Adrenal gland (tissue), 19 donors: ENCODE measurements at places on chromosomes 4 and X. TPM values are rescaled to one million over a fixed set of nuclear protein-coding genes. Genes with fewer than 3 reads are reported as not detected.
A peak's percentile ranks its signal among the peaks of the same experiment; 100 is the strongest.

- no peaks in the 10 kb centered on the region for H3K36me3 ChIP-seq
- DNase-seq: no peak
- H3K27me3 ChIP-seq: no peaks in the 10 kb centered on the region
- peak overlapping the region; percentile 100 for H3K27ac ChIP-seq
These were observed 940 bp upstream of the DCTD start for GRCh38 chr4:182918044-182918607.

The HMX1 gene
- 2.7 TPM for total RNA-seq

DNA sequence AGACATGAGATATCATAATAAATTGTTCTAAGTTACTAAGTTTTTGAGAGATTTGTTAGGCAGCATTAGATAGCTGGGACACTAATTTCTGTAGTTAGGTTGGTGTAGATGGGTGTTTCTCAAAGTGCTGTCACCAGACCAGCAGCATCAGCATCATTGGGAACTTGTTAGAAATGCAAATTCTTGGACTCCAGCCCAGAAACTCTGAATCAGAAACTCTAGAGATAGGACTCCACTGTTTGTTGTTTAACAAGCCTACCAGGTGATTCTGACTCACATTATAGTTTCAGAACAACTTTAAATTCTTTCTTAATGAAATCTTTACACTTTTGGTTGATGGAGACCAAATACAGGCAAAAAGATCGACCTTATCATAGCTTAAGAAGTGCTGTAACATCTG, 173.7 kb downstream of the PABPC4L start:
- no peak overlapping the region for H3K27ac ChIP-seq
- H3K4me1 ChIP-seq: no peaks in the 10 kb centered on the region
- no peak overlapping the region for H3K4me3 ChIP-seq
- DNase-seq: peak; percentile 17

GRCh38 chr4:121943941-121944340, 7.9 kb downstream of the TRPC3 start:
- H3K4me1 ChIP-seq: no peaks in the 10 kb centered on the region
- H3K4me3 ChIP-seq: no peak overlapping the region

The FAM114A1 gene
- total RNA-seq: 157 TPM

The SNCA gene
- total RNA-seq: 4.7 TPM

GRCh38 chr4:73836373-73837279, at the start of gene CXCL6:
Gene CXCL6 (plus strand): TSS chr4:73836678. CDS start chr4:73836751, 73 bp downstream.
- no peak within 1 kb of the TSS for H3K4me3 ChIP-seq
- no peaks in the 10 kb centered on the region for H3K36me3 ChIP-seq
- peak; percentile 50 for DNase-seq

- no peak for DNase-seq
These were observed 31.6 kb upstream of the CLNK start for GRCh38 chr4:10716163-10716562.

- H3K4me3 ChIP-seq: no peak overlapping the region
- no peaks in the 10 kb centered on the region for H3K36me3 ChIP-seq
- H3K27me3 ChIP-seq: no peaks in the 10 kb centered on the region
- H3K27ac ChIP-seq: no peak overlapping the region
These were observed 104.4 kb upstream of the ARHGAP24 start for GRCh38 chr4:85370400-85371032.

The CSAG3 gene
- not detected for total RNA-seq

- no peaks in the 10 kb centered on the region for H3K4me1 ChIP-seq
- no peak for DNase-seq
- H3K36me3 ChIP-seq: no peaks in the 10 kb centered on the region
- H3K27me3 ChIP-seq: no peaks in the 10 kb centered on the region
These were observed 89.2 kb downstream of the ZNF330 start for GRCh38 chr4:141309874-141310273.

- no peak overlapping the region for H3K4me3 ChIP-seq
- no peak overlapping the region for H3K27ac ChIP-seq
- no peaks in the 10 kb centered on the region for H3K4me1 ChIP-seq
- no peaks in the 10 kb centered on the region for H3K36me3 ChIP-seq
These were observed 74.4 kb upstream of the DYNLT3 start for GRCh38 chrX:37921758-37922157.

- no peaks in the 10 kb centered on the region for H3K27me3 ChIP-seq
- no peaks in the 10 kb centered on the region for H3K4me1 ChIP-seq
- no peak overlapping the region for H3K4me3 ChIP-seq
- H3K27ac ChIP-seq: no peak overlapping the region
- H3K36me3 ChIP-seq: no peaks in the 10 kb centered on the region
- DNase-seq: no peak
These were observed 120.3 kb upstream of the PRKG2 start for GRCh38 chr4:81335122-81335912.

The FGA gene
- total RNA-seq: 0.14 TPM

DNA sequence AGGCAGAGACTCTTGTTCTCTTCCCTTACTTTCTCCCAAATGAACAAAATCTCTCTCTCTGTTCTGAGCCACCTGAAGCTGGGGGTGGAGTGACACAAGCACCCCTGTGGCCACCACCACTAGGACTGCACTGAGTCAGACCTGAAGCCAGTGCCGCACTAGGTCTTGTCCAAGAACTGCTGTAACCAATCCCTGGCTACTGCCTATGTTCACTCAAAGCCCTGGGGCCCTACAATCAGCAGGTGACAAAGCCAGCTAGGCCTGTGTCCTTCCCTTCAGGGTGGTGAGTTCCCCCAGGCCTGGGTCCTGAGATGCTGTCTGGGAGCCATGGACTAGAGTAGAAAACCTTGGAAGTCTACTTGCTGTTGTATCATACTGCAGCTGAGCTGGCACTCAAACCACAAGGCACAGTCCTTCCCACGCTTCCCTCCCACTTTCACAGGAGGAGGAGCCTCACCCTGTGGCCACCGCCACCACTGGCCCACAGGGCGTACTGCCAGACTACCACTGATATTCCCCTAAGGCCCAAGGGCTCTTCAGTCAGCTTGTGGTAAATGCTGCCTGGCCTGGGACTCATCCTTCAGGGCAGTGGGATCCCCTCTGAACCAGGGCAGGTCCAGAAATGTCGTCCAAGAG, 119.1 kb downstream of the RTL9 start:
- no peak overlapping the region for H3K27ac ChIP-seq
- no peak overlapping the region for H3K4me3 ChIP-seq
- no peaks in the 10 kb centered on the region for H3K4me1 ChIP-seq
- H3K36me3 ChIP-seq: no peaks in the 10 kb centered on the region

DNA sequence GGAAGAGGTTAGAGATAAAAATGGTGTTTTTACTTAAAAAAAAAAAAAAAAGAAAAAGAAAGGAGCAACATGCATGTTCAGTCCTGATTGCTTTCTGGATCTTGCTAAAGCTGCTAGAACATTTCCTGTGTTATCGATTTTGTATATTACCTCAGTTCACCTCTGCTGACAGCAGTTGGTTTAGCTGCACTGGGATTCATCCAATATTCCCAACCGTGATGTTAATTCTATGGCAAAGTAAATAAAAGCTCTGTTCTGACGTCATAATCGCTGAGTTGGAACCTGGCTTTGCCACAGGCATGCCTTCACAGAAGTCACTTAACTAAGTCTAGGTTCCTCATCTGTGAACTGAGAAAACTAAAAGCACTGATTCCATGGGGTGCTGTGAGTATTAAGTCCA, 90.7 kb upstream of the SORBS2 start:
- H3K27ac ChIP-seq: no peak overlapping the region
- no peaks in the 10 kb centered on the region for H3K27me3 ChIP-seq
- H3K4me1 ChIP-seq: no peaks in the 10 kb centered on the region

DNA sequence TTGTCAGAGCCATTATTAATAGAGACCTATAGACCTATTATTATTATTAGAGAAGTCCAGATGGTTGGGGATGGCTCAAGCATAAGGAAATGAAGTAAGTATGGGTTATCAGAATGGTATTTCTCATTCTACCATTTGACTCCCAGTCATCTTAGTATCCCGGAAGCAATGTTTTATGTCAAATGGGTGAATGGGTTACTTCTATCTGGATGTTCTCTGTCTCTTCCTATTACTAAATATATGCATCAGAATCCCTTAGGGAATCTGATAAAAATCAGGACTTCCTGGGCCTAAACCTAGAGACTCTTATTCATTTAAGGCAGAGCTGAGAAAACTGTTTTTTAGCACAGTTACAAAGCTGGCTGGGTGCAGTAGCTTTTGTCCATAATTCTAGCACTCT, 149.9 kb downstream of the SLC10A7 start:
- no peaks in the 10 kb centered on the region for H3K27me3 ChIP-seq
- no peak overlapping the region for H3K27ac ChIP-seq
- H3K4me1 ChIP-seq: peaks cover 27% of the 10 kb centered on the region
- no peaks in the 10 kb centered on the region for H3K36me3 ChIP-seq

- H3K27me3 ChIP-seq: no peaks in the 10 kb centered on the region
- H3K27ac ChIP-seq: no peak overlapping the region
- no peak for DNase-seq
- no peak overlapping the region for H3K4me3 ChIP-seq
These were observed 342.8 kb upstream of the NDST4 start for GRCh38 chr4:115456231-115456630.

GRCh38 chr4:36841583-36842326, 402.8 kb upstream of the NWD2 start:
- no peaks in the 10 kb centered on the region for H3K36me3 ChIP-seq
- peak overlapping the region; percentile 83 for H3K27ac ChIP-seq
- no peaks in the 10 kb centered on the region for H3K27me3 ChIP-seq
- peak overlapping the region; percentile 37 for H3K4me3 ChIP-seq
- DNase-seq: peak; percentile 56

DNA sequence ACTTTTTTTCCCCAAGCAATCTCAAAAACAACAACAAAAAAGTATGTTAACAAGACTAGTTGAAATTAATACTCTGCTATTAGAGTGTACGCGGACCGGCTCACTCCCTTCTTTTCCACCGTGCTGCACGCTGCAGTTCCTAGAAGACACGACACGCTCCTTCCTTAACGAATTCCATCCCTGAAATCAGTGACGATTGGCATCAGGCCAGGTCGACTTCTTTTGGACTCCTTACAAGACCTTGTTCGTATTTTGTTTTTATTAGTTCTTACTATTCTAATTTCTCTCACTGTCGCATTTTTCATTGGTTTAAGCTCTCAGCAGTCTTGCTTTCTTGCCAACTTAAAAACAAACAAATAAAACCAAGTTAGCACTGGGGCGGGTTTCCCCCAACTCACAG, 175.8 kb upstream of the PITX2 start:
- peaks cover 4% of the 10 kb centered on the region for H3K27me3 ChIP-seq
- no peak overlapping the region for H3K27ac ChIP-seq
- no peak for DNase-seq
- H3K36me3 ChIP-seq: no peaks in the 10 kb centered on the region

The GPR119 gene
- not detected for total RNA-seq

DNA sequence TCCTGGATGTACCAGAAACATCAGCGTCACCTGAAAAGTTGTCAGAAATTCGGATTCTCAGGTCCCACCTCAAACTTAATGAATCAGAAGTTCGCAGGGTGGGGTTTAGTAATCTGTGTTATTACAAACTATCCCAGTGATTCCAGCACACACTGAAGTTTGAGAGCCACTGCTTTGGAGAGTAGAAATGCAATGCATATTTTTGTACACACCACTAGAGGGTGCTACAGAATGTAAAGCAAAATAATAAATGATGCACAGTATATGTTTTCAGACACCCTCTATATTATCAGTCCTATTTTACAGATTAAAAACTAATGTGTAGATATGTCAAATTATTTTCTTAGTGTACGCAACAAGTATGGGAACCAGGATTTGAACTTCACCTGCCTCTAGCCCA, 2.4 kb upstream of the MORF4L2 start:
- H3K4me3 ChIP-seq: no peak overlapping the region
- no peak for DNase-seq
- no peaks in the 10 kb centered on the region for H3K36me3 ChIP-seq
- H3K4me1 ChIP-seq: peaks cover 10% of the 10 kb centered on the region
- no peaks in the 10 kb centered on the region for H3K27me3 ChIP-seq

GRCh38 chrX:132435222-132435621, 53.6 kb downstream of the MBNL3 start:
- no peak overlapping the region for H3K4me3 ChIP-seq
- no peaks in the 10 kb centered on the region for H3K36me3 ChIP-seq
- H3K27me3 ChIP-seq: no peaks in the 10 kb centered on the region
- no peak overlapping the region for H3K27ac ChIP-seq
- no peak for DNase-seq

DNA sequence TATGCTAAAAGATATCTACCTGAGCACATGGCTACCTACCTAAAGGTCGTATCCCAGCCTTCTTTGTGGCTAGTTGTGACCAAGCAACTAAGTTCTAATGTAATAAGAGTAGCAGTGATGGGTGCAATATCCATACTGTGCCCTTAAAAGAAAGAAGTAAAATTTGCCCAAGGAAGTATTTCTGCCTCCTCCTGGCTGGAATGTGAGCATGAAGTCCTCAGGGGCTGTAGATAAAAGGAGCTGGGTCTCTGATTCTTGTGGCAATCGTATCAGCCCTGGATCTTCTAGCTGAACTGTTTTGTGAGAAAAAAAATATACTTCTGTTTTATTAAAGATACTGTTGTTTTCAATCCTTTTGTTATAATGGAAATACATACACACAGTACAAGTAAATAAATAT, 217.4 kb downstream of the GPAT3 start:
- no peak overlapping the region for H3K4me3 ChIP-seq
- no peaks in the 10 kb centered on the region for H3K27me3 ChIP-seq
- H3K36me3 ChIP-seq: no peaks in the 10 kb centered on the region
- DNase-seq: no peak

- no peaks in the 10 kb centered on the region for H3K4me1 ChIP-seq
- H3K4me3 ChIP-seq: no peak overlapping the region
- peak; percentile 21 for DNase-seq
- peaks cover 8% of the 10 kb centered on the region for H3K27me3 ChIP-seq
- H3K27ac ChIP-seq: no peak overlapping the region
These were observed 126.7 kb upstream of the MBNL3 start for GRCh38 chrX:132615391-132616131.

GRCh38 chrX:15471028-15471427, 22.1 kb downstream of the PIR start:
- DNase-seq: peak; percentile 68
- no peaks in the 10 kb centered on the region for H3K36me3 ChIP-seq
- no peaks in the 10 kb centered on the region for H3K4me1 ChIP-seq
- H3K4me3 ChIP-seq: no peak overlapping the region
- peaks cover 13% of the 10 kb centered on the region for H3K27me3 ChIP-seq
- H3K27ac ChIP-seq: no peak overlapping the region

DNA sequence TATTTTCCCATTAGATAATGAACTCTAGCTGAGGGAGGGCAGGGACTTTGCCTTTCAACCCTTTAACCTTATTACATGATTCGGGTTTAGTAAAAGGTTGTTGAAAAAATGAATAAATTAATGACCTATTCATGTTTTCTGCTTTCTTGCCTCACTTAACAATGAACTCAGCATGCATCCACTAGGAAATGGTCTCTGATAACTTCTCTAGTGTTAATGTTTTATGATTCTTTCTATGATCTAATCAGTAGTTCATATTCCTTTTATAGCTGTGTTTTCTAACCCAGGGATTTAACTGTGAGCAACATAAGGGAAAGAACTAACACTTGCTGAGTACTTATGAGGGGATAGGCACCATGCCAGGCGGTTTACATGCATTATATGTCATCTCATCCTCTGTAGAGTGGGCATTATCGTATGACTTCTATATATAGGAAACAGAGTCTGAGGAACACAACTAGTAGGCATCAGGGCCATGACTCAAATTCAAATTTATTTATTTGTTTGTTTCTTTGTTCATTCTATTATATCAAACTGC, 236.7 kb upstream of the MAB21L2 start:
- no peak overlapping the region for H3K4me3 ChIP-seq
- no peaks in the 10 kb centered on the region for H3K36me3 ChIP-seq
- H3K4me1 ChIP-seq: no peaks in the 10 kb centered on the region
- H3K27ac ChIP-seq: no peak overlapping the region
